Activated CD4-positive, alpha-beta T cell treated with anti-CD3 and anti-CD28 coated beads, Interleukin-2, amount 50 U/mL, for 48 hours (primary cell): ENCODE measurements at places on chromosomes 12 and 14.
A peak's percentile ranks its signal among the peaks of the same experiment; 100 is the strongest.

DNA sequence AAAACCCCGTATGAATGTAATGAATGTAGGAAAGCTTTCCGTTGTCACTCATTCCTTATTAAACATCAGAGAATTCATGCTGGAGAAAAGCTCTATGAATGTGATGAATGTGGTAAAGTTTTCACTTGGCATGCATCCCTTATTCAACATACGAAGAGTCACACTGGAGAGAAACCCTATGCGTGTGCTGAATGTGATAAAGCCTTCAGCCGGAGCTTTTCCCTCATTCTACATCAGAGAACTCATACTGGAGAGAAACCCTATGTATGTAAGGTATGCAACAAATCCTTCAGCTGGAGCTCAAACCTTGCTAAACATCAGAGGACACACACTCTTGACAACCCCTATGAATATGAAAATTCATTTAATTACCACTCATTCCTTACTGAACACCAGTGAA, 23.8 kb downstream of the ZNF891 start:
- no peak for DNase-seq

DNA sequence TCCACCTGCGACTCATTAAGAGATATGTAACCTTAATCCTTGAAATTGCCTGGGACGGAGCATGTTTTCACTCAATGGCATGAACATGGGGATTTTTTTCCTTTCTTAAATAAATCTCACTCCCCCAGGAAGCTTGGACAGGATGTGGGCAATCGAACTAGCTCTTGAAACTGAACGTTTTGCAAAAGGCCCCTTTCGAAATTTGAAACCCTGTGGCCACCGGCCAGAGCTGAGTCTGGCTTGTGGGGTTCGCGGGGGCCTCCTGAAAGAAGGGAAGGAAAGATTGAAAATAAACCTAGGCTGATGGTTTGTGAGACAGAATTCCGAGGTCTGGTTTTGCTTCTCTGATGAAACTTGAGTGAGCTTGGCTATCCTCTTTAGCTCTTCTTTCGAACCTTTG, 101.4 kb upstream of the RTL1 start:
- DNase-seq: no peak

DNA sequence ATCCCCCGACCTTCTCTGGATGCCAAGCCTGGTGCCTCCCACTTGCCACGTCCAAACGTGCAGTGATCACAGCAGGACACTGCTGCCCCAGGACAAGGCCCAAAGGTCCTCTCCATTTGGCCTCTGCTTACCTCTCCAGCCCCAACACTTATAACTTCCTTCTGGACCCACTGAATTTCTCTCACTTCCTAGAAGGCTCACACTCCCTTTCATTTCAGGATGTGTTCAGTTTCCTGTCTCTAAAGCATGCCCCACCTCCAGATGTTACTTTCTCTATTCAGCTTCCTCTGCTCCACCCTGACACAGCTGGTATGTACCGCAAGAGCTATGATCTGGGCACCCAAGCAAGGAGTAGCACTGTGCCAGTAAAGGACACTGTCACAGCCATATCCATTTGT, 33.0 kb downstream of the CDKL1 start:
- DNase-seq: peak; percentile 46

DNA sequence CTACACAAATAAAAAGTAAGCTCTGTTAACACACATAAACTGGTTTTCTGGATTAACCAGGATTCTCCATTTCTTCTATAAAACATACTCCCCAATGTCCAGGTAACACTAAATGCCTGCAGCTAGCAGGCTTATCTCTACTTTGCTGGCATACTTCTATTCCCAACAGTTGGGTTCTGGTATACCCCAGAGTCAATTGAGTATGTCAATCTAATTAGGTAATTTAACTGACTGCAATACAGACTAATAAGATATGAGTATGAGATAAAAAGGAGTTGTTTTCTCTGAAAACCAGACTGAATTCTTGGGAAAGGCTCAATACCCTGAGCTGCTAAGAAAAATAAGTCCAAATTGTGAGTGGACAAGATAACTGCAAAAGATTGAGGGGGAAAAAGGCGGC, 9.4 kb upstream of the NT5DC3 start:
- no peak for DNase-seq

GRCh38 chr14:102986810-102987579, 64.5 kb downstream of the AMN start:
- DNase-seq: no peak

DNA sequence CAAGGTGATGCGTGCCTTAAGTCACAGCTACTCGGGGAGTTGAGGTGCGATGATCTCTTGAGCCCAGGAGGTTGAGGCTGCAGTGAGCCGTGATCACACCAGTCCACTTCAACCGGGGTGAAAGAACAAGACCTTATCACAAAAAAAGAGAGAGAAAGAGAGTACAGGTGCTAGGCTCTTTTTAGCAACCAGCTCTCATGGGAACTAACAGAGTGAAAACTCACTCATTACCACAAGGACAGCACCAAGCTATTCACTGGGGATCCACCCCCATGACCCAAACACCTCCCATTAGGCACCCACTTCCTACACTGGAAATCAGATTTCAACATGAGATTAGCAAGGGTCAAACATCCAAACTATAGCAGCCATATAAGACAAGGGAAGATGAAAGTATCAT, 164.2 kb downstream of the NDUFA12 start:
- DNase-seq: no peak

- no peak for DNase-seq
Measured at GRCh38 chr12:59304077-59304721, 291.6 kb upstream of the SLC16A7 start.

DNA sequence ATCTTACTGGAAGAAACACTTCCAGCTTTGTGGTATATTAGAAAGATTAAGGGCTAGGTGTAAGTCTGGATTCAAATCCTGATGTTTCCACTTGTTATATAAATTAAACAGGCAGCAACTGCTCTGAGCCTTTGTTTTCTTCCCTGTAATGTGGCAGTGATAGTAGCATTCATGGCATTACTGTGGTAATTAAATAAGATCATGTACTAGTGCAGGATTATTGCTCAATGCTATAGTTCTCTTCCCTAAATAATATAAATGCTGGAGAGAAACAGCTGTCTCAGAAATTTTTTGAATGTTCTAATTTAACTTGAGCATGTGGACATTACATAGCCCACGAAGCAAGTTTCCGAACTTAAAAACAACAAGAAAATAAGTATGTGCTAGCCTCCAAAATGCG, 5.4 kb downstream of the TMEM117 start:
- no peak for DNase-seq

GRCh38 chr12:50642035-50642451, 121.9 kb upstream of the ATF1 start:
- no peak for DNase-seq

GRCh38 chr14:75568791-75569190, 9.6 kb upstream of the FLVCR2 start:
- DNase-seq: peak; percentile 55

GRCh38 chr12:12555656-12556055, 7.0 kb downstream of the DUSP16 start:
- DNase-seq: no peak

- no peak for DNase-seq
Measured at GRCh38 chr12:16600525-16600924, 5.4 kb downstream of the LMO3 start.

DNA sequence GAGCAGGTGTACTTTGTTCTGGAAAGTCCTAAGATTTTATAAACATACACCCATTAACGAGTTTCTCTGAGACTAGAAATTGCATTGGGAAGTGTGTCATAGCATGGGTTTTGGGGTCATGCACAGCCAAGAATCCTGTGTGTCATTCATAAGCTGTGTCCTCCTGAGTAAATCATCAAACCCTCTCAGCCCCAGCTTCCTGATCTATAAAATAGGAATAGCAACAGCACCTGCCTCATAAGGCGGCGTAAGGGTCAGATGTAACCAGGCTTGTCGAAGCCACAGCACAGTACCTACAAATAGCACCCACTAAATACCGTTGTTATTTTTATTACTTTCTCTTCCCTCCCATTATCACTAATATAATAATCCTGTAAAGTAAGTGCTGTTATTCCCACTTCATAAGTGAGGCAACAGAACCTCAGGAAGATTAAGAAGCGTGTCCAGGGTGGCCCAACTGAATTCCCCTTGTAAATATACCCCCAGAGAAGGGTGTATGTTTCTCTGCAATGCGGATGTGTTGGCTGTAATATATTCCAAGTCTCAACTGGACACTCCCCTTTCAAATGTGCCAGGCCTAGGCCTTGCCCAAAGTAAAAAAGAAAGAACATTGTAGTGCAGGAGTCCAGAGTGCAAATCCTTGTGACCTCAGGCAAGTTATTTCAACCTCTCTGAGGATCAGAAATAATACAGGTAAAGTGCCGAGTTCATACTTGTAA, 188.3 kb upstream of the BCL2L14 start:
- DNase-seq: no peak

DNA sequence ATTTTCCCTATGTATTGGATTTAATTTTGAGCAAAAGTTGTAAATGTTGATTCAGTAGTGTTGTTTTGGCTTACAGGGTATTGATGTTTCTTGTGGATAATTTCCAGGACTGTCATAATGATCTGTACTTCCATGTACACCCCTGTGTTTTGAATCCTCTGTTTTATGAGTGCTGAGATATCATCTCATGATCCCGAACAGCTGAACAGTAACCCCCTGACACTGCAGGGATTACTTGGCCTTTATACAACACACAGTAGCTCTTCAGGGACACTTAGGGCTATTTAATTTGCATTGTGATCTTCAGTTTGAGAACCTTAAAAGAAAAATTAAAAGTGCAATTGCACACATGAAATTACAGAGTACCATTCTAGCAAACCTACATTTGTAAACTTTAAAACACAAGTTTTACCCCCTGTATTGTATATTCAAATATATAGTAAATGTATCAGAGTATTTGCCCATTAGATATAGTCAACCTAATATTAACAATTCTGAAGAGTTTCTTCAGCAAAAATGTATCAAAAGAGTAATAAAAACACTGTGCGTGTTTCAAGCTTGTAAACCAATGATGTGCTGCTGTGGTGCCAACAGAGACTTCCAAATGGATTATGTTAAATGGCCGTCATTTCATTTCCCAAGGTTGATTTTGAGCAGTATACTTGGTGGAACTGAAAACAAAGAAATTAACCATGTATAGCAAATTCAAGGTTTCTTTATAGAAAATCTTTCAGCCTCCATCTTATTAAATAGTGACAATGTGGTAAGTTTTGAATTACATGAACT, 27.9 kb upstream of the MYF6 start:
- no peak for DNase-seq

DNA sequence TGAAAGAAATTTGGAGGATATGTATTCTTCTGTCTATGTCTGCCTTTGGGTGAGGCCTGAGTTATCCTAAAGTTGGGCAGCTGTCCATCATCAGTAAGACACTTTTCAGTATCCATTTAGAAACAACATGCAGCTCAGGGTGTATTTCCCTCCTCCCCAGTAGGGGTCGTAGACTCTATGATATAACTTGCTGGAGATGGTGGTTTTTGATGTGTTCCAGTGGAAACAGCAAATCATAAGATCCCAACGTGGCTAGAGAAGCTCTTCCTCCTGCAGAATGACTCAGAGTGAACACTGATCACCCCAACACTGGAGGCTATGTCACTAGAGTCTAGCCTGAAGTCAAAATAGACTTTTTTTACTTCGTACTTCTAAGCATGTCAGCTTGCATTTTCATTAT, 331.6 kb upstream of the STXBP6 start:
- no peak for DNase-seq

GRCh38 chr12:24599736-24600135, 349.2 kb downstream of the BCAT1 start:
- DNase-seq: no peak

DNA sequence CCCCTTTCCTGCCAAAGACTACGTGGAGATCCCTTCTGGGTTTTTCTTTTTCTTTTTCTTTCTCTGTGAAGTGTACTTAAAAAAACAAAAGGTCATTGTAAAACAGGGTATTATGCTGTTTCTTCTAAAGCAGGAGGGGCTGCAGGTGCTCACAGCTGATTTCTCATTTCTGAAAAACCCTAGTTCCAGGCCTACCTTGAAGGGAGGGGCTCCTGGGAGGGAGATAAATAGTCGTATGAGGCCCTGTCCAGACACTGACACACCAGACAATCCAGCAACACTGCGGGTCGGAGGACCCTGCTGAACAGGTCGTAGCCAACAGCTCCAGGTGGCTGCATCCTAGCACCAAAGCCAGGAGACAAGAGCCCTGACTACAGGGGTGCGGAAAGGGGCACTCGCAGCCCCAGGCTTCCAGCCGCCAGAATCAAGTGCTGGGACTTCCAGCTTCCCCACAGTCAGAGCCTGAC, 41.1 kb downstream of the PSMA6 start:
- DNase-seq: peak; percentile 37

DNA sequence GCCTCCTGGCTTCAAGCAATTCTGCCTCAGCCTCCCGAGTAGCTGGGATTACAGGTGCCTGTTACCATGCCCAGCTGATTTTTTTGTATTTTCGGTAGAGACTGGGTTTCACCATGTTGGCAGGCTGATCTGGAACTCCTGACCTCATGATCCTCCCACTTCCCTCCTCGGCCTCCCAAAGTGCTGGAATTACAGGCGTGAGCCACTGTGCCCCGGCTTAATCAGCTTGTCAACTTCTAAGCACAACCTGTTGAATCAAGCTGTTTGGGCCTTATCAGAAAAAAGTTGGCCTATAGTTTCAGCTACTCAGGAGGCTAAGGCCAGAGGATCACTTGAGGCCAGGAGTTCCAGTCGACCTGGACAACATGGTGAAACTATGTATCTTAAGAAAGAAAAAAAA, 7.9 kb downstream of the MARK3 start:
- no peak for DNase-seq

GRCh38 chr12:58491306-58491705, 429.0 kb downstream of the LRIG3 start:
- DNase-seq: no peak

GRCh38 chr14:30443368-30444007, 115.5 kb upstream of the G2E3 start:
- no peak for DNase-seq

DNA sequence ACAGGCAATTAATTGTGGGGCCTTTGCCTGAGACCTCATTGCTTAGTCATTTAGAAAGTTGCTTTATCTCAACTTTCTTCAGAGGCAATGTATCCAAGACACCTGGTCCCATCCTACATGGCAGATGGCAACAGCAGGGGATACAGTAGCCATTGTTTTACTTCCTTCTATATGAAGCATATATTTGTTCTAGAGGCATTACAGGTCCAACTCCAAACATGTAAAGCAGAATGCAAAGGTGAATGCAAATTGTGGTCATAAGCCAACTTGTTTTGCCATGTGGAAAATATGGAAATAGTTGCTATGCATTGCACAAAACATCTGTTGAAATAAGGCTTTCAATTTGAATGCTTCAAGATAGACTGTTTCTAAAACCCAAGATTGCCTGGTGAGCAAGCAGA, 109.8 kb upstream of the BCAT1 start:
- DNase-seq: no peak

DNA sequence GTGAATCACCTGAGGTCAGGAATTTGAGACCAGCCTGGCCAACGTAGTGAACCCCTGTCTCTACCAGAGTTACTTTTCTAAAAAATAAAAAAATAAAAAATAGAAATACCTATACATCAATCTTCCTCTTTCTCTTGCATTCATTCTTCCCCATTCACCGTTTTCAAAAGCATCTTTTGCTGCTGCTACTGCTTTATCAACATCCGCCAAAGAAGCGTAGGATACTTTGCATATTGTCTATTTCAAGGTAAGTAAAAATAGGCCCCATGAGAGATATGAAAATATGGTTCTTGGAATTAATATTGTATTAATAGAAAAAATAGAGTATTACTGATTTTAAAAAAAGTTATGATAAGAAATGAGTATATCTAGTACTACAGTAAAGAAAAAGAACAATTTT, 32.3 kb downstream of the ALDH1L2 start:
- no peak for DNase-seq

- no peak for DNase-seq
Measured at GRCh38 chr12:31727192-31727591, 1.6 kb downstream of the AMN1 start.
